ELR (cell line): ENCODE measurements at places on chromosomes 5 and 9.

DNA sequence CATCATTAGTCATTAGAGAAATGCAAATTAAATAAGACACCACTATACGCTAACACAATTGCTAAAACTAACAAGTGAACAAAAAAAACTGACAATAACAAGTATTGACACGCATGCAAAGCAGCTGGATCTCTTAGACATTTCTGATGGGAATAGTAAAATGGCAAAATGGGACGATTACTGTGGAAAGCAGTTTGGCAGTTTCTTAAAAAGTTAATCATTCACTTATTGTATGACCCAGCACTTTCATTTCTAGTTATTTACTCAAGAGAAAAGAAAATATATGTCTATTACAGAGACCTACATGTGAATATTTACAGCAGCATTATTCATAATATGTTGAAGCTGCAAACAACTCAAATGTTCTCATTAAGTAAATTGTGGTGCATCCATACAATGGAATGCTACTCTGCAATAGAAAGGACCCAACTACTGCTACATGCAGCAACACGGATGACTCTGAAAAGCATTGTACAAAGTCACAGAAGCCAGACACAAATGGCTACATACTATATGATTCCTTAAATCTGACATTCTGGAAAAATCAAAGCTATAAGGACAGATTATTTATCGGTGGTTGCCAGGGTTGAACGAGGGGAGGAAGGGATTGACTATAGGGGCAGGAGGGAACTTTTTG is 96.8 kb upstream of the ITGA2 start:
- no peak for DNase-seq

- DNase-seq, result no peak
Measured at GRCh38 chr5:11595045-11595444, 309.2 kb downstream of the CTNND2 start.

DNA sequence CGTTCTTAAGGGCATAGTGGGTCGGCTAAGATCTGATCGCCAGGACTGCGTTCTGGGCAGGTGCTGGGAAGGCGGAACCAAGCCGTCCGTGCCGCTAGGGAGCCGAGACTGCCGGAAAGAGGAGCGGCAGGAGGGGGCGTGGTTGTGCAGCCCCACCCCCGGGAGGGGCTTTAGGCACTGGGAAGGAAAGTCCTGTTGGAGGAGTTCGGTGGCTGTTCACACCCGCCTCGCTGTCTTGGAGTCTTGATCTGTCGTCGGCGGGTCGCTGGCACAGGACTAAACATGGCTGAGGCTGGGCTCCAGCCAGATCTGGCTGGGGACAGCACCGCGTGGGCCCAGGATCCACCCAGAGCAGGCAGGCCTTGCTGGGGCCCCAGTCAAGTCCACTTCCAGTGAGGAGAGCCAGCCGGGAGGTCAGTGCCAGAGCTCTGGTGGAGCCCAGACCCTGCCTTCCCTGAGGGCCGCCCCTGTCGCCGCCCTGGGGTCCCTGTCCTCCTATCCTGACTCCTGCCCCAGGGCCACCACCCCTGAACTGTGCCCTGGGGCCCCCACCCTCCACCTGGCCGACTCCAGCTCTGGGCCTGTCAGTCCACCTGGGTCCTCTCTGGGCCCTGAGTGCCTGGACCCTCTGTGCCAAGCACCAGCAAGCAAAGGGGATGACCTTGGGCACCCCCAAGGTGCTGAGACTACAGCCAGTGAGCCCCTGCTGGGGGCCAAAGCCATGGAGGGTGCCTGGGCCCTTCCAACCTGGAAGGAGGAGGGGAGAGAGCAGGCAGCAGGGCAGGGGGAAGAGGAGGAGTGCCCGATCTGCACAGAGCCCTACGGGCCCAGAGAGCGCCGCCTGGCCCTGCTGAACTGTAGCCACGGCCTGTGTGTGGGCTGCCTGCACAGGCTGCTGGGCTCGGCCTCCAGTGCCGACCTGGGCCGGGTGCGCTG is 4.5 kb downstream of the RNF208 start:
- no peak for DNase-seq

DNA sequence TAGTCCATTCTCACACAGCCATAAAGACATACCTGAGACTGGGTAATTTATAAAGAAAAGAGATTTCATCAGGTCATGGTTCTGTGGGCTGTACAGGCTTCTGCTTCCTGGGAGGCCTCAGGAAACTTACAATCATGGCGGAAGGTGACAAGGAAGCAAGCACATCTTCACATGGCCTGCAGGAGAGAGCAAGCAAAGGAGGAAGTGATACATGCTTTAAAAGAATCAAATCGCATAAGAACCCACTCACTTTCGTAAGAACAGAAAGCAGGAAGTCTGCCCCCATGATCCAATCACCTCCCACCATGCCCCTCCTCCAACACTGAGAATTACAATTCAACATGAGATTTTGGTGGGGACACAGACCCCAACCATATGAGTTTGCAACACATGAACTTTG is 5.1 kb upstream of the FBXO38 start:
- DNase-seq, result no peak

- DNase-seq, result no peak
Measured at GRCh38 chr5:143229426-143229895, 174.0 kb downstream of the NR3C1 start.

DNA sequence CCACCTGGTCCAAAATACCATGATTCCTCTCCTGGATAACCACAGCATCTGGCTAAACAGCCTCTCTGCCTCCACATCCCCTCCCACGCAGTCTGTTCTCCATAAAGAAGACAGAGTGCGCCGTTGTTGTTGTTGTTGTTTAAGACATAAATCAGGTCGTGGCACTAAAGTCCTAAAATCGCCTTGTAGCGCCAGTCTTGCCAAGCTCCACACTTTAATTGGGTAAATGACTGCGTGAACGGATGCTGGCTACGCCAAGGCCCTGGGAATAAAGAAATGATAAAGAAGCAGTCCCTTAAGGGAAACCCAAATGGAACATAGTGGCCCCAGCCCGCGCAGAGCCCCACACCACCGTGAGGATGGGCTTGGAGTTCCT is 364 bp upstream of the SFXN1 start:
- DNase-seq, result no peak

- DNase-seq, result no peak
Measured at GRCh38 chr9:89350988-89351557, 32.8 kb downstream of the SECISBP2 start.

- DNase-seq, result no peak
Measured at GRCh38 chr9:124202447-124202971, 55.2 kb upstream of the NEK6 start.

- DNase-seq, result no peak
Measured at GRCh38 chr9:134991808-134992754, 74.4 kb upstream of the FCN1 start.

DNA sequence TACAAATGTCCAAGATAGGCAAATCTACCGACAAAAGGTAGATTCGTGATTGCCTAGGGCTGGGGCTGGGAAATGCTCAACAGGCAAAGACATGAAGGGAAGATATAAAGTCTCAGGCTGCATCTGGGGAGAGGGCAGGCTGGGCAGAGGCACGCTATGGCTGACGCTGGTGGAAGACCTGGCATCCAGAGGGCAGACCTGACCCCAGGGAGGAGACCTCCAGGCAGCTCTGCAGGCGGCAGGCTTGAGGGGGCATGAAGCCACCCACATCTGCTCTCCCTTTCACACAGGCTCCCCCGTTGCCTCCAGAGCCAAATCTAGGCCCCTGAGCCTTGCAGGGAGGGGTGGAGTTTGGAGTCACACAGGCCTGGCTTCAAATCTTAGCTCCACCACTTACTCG is 145.5 kb downstream of the PAX5 start:
- no peak for DNase-seq

- no peak for DNase-seq
Measured at GRCh38 chr5:129461711-129462332, 1.7 kb downstream of the ADAMTS19 start.

- DNase-seq, result no peak
Measured at GRCh38 chr5:2919310-2920018, 168.0 kb upstream of the IRX2 start.

DNA sequence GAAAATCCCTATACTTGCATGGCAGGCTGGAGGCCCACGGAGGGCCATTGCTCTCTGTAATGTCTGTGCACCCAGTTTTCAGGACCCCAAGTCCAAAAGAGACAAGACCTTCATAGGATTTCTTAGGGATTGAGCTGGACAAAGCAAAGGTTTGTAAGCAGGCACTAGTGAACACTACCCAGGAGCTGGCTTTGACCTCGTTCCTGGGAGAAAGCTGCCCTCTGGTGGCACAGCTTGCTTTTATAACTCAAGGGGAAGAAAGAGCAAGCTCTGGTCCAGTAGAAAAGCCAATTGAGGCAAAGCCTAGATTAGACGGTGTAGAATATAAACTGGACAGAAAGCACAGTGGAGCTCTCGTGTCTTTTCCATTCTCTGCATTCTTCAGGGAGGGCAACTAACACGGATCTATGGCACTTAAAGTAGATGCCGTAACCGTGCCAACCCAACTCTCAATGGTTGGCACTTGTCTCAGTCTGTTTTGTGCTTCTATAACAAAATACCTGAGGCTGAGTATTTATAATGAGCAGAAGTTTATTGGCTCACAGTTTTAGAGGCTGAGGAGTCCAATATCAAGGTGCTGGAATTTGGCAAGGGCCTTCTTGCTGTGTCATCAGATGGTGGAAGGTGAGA is 7.9 kb downstream of the GABRP start:
- DNase-seq, result peak; percentile 70

DNA sequence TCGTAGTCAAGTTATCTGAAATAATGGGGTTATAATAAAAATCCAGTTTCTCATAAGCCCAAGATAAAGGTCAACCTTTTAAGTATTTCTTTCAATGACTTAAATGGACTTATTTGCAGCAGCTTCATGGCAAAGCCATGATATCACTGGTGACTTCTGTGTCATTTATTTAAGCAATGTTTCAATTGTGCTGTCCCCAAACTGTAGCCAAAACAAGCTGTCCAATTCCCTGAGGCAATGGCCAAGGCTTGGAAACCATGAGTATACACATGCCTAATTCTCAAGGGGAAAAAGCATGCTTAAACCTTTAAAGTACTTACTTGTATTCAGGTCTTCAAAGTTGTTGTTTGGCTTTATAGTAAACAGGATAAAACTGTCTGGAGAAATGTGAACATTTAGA is 376.4 kb upstream of the TNC start:
- no peak for DNase-seq

DNA sequence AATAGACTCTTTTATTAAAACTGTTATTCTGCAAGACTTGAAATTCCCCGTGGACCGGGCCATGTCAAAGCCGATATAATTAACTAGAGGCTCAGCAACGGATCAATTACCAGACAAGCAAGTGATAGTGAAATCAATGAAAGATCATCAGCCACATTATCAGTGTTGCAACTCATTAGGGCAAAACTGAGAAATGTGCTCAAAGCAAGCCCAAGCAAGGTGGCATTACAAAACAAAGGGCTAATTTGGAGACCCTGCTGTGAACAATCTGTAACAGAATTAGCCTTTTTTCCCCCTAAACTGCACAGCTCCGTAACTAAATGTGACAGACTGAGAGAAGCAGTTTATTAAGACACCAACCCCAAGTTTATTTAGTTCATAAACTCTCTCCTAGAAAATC is 140.3 kb downstream of the BNC2 start:
- no peak for DNase-seq

GRCh38 chr9:93468763-93469456 is 15.5 kb upstream of the FAM120AOS start:
- no peak for DNase-seq

DNA sequence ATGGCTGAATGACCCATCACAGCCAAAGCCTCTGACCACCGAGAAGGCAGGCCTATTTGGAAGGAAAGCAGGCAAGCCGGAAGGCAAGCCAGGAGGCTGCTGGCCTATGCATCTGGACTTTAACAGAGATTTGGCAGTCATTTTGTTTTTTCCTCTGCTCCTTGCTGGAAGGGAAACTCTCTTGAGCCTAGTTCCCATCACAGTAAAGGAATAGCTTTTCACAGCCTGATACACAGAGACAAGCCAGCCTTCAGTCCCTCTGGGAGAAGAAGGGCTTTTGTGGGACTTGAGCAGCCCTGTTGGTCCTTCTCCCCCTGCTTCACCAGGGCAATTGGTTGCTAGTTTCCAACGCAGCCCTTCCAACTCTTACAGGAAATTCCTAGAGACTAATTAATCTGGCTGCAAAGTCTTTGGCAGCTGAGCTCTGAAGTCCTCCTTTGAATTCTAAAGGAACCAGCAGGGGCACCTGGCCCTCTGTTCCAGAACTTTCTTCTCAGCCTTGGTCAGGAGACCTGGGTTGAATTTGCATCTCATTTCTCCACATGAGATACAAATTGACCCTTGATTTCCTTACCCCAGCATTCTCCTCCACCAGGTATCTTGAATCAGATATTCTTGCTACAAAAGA is 157.3 kb upstream of the EPB41L4A start:
- no peak for DNase-seq

GRCh38 chr9:92965759-92966517 is 18.6 kb downstream of the FGD3 start:
- no peak for DNase-seq

- DNase-seq, result no peak
Measured at GRCh38 chr5:32323741-32324140, 11.0 kb upstream of the MTMR12 start.

DNA sequence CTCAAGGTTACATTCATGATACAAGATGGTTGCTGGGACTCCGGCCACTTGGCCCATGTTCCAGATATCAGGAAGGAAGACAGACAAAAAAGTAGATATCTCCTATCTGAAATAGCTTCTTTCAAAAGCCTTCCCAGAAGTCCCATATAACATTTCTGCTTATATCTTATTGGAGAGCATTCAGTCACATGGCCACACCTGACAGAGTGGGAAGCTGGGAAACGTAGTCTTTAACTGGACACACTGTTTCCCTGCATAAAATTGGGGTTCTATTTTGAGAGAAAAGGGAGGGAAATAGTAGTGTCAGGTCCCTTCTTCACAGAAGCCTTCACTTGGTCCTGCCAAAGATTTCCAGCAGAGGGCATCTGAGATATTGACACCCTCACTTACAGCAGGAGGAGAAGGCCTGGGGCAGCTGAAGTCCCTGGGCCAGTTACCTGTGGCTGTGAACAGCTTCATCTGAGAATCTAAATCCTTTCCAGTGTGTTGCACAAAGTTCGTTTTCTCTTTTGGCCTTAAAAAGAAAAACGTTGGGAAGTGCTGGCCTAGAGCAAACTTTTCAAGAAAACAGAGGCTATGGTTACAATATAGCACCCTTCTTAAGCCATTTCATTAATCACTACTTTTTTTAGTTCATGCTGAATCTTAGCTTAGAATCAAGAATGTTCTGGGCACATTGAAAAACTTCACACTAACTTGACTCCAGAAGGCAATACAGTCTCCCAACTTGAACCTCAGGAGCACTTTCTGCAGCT is 33.5 kb downstream of the SPEF2 start:
- peak; percentile 75 for DNase-seq

DNA sequence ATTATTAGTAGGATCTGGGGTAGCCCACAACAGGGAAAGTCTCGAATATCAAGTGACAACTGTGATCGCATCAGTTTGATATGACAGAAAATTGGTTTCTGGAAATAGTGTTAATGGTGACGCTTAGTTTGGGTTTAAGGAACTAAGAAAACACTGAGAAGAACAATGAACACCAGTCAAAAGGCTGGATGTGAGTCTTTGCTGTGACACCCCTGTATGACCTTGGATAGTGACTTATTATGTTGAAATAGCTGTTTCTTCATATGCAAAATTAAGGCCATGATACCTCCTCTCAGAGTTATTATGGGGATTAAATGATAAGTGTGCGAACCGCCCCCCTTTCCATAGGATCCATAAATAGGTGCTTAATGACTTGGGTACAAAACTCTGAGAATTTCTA is 926 bp downstream of the DNAJC25 start:
- peak; percentile 27 for DNase-seq
